ENCODE measurements at places on chromosomes 12 and 14. TPM values are rescaled to one million over a fixed set of nuclear protein-coding genes. Genes with fewer than 3 reads are reported as not detected.

- no peak for DNase-seq
- H3K27ac ChIP-seq: no peak overlapping the region
- no peaks in the 10 kb centered on the region for H3K36me3 ChIP-seq
- no peaks in the 10 kb centered on the region for H3K4me1 ChIP-seq
- H3K27me3 ChIP-seq: no peaks in the 10 kb centered on the region
Measured at GRCh38 chr12:75478116-75478794, 2.3 kb upstream of the GLIPR1 start.

DNA sequence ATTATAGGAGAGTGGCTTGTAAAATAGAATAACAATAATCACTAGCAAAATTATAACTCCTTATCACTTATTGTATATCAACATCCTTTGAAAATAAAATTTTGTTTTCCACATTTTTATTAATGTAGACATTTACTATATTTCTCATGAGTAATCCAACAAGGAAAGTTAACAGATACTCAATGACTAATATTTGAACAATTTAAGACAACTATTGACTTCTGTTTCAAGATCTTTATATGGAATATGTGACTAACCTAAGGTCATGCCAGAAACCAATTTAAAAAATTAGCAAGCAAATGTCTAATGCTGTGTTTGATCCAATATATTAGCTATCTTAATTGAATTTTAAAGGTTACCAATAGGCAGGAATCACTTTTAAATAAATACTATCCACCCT is 638.5 kb upstream of the FLRT2 start:
- no peaks in the 10 kb centered on the region for H3K36me3 ChIP-seq
- H3K27me3 ChIP-seq: no peaks in the 10 kb centered on the region
- DNase-seq: no peak
- H3K4me3 ChIP-seq: no peak overlapping the region
- no peaks in the 10 kb centered on the region for H3K4me1 ChIP-seq

GRCh38 chr12:30624009-30624408 is 71.7 kb downstream of the IPO8 start:
- no peaks in the 10 kb centered on the region for H3K36me3 ChIP-seq
- no peaks in the 10 kb centered on the region for H3K27me3 ChIP-seq
- H3K27ac ChIP-seq: no peak overlapping the region

GRCh38 chr12:5884866-5885265 is 60.2 kb downstream of the ANO2 start:
- no peaks in the 10 kb centered on the region for H3K36me3 ChIP-seq
- no peaks in the 10 kb centered on the region for H3K4me1 ChIP-seq
- no peak overlapping the region for H3K27ac ChIP-seq
- H3K4me3 ChIP-seq: no peak overlapping the region
- DNase-seq: no peak
- no peaks in the 10 kb centered on the region for H3K27me3 ChIP-seq

DNA sequence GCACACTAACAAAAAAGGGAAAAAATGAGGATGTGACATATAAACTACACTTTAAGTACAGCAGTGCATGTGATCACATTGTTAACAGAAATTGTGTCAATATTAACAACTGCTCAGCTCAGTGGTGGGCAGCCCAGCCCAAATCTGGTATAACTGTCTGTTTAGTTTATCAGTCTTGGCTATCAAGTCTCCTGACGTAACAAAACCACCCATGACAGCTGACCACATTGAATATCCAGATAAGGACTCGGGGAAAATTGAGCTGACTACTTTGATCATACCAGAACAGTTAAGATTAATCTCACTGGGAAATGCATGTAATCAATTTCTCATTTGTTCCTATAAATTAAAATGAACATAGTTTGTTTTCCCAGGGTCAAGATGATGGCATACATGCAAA is 396.6 kb downstream of the SNAPC1 start:
- no peak for DNase-seq
- no peaks in the 10 kb centered on the region for H3K36me3 ChIP-seq
- H3K27ac ChIP-seq: no peak overlapping the region
- H3K4me1 ChIP-seq: no peaks in the 10 kb centered on the region
- no peak overlapping the region for H3K4me3 ChIP-seq
- no peaks in the 10 kb centered on the region for H3K27me3 ChIP-seq

DNA sequence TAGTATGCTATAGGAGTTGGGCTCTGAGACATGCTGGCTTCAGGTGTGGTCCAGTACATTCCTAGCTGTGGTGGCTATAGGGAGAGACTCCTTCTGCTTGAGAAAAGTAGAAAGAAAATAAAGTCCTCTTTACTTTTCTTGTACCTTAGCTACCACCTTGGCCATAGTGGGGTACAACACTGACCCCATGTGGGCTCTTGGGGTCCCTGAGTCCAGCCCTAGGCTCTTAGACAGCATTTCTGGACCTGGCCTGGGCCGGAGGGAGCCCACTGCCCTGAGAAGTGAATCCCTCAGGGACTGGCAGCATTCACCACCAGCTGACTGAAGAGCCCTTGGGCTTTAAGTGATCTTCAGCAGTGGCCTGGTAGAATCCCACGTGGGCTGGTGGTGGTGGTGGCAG is 143.1 kb downstream of the SYT10 start:
- H3K4me1 ChIP-seq: no peaks in the 10 kb centered on the region
- no peak overlapping the region for H3K4me3 ChIP-seq
- H3K36me3 ChIP-seq: no peaks in the 10 kb centered on the region
- no peaks in the 10 kb centered on the region for H3K27me3 ChIP-seq
- H3K27ac ChIP-seq: no peak overlapping the region

- no peak overlapping the region for H3K27ac ChIP-seq
- H3K4me1 ChIP-seq: peaks cover 10% of the 10 kb centered on the region
- H3K27me3 ChIP-seq: no peaks in the 10 kb centered on the region
- DNase-seq: no peak
- no peaks in the 10 kb centered on the region for H3K36me3 ChIP-seq
Measured at GRCh38 chr14:50820786-50821509, 10.0 kb downstream of the NIN start.

DNA sequence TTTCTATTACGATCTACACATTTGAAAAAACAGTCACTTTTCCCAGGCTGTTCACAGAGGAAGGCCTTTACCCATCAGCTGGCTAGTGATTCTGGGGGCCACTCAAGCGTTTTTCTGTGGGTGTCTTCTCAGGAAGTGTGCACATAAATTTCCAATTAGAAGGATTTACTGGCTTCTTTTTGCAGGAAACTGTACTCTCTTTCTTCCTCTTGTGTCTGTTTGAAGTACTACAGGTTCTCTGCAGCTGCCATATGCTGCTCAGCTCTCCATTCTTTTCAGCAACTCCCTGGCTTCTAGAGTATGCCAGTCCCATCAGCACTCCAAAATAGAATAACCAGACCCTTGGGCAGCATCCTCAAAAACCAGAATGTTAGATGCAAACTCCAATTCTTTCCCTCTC is 110.4 kb upstream of the NAV3 start:
- no peak overlapping the region for H3K4me3 ChIP-seq
- no peaks in the 10 kb centered on the region for H3K36me3 ChIP-seq
- no peak overlapping the region for H3K27ac ChIP-seq
- no peaks in the 10 kb centered on the region for H3K27me3 ChIP-seq

DNA sequence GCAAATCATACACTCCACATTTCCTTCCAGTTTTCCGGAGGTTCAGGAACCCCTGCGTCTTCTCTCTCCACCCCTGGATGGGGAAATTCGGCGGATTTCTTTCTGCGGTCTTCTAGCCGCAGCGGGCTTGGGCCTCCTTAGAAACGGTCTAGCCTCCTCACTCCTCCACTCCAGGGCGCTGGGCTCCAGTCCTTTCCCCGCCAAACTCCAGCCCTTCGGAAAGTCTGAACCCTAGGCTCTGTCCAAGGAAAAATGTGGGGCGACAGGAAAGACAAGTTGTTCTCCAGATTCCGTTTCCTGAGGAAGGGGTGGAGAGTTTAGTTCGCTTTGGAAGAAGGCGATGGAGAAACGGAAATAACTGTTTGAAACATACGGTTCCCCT is 1.4 kb upstream of the HOXC10 start:
- no peaks in the 10 kb centered on the region for H3K36me3 ChIP-seq
- no peak overlapping the region for H3K27ac ChIP-seq
- no peaks in the 10 kb centered on the region for H3K4me1 ChIP-seq
- H3K27me3 ChIP-seq: no peaks in the 10 kb centered on the region

- no peaks in the 10 kb centered on the region for H3K4me1 ChIP-seq
- no peak overlapping the region for H3K4me3 ChIP-seq
- H3K27ac ChIP-seq: no peak overlapping the region
- no peaks in the 10 kb centered on the region for H3K36me3 ChIP-seq
Measured at GRCh38 chr12:129466499-129466898, 437.3 kb downstream of the TMEM132D start.

DNA sequence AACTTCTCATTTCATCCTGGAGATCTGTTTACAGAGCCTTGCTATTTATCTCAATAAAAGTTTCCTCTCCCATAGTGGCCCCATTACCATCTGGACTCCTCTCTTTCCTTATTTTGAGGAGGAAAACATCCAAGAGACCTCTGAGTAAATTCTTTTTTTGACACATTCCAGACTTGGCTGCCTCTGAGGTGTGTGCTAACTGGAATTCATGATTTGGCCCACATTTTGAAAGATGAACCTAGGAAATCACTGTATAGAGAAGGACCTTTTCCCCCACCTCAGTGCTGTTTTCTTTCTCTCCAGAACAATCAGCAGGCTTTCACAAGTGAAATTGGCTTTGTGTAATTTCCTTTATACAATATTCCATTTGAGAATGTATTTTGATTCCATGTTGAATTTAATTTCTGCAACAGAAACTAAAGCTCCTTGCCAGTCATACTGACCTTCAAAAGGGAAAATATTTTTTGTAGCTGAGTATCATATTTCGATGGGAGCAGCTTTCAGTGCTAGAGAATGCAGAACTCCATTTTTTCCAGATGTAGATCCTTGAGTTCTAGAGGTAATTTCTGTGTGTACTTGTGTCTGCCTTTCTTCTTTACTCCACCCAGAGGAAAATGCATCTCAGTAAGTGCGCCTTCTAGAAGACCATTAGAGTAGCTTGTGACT is 244.9 kb upstream of the RGS6 start:
- no peak for DNase-seq
- no peaks in the 10 kb centered on the region for H3K4me1 ChIP-seq
- H3K36me3 ChIP-seq: no peaks in the 10 kb centered on the region
- H3K4me3 ChIP-seq: no peak overlapping the region
- peak overlapping the region; percentile 37 for H3K27ac ChIP-seq

DNA sequence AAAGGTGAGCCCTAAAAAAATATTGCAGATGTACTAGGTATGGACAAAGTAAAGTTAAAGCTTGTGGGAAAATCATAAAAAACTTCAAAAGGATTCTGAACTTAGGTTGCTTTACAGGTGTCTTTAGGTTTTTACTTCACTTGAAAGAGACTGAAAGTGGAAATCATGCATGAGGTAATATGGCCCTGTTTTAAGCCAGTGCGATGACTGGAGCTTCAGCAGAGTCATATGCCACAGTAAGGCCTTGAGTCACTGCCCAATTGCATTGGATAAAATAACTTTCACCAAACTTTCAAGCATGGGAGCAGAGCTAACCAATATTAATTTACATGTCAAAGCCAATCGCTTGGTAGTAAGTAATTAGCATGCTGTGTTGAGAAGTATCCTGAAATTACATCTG is 63.9 kb upstream of the TMEM260 start:
- peaks cover 2% of the 10 kb centered on the region for H3K27me3 ChIP-seq
- no peaks in the 10 kb centered on the region for H3K4me1 ChIP-seq
- DNase-seq: no peak
- no peak overlapping the region for H3K27ac ChIP-seq

DNA sequence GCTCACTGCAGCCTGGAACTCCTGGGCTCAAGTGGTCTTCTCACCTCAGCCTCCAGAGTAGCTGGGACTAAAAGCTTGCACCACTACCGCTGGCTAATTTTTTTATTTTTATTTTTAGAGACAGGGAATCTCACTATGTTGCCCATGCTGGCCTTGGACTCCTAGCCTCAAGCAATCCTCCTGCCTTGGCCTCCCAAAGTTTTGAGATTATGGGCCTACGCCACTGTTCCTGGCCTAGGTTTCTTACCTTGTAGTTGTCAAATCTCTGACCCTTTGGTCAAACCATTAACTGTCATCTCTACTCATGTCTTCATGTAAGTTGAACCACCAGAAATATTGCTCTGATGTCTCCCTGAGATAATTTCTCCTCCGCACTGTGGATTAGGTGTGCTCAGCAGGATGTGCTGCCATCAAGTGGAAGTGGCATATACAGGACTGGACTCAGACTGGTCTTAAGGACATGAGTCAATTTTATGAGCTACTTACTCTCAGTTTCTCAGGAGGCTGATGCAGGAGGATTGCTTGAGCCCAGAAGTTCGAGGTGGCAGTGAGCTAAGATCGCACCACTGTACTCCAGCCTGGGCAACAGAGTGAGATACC is 28.5 kb downstream of the ACTR6 start:
- H3K27me3 ChIP-seq: no peaks in the 10 kb centered on the region
- no peaks in the 10 kb centered on the region for H3K36me3 ChIP-seq
- no peaks in the 10 kb centered on the region for H3K4me1 ChIP-seq
- H3K27ac ChIP-seq: no peak overlapping the region
- H3K4me3 ChIP-seq: no peak overlapping the region

Gene LRRC43
- total RNA-seq: not detected

Gene BHLHE41
- 49.9 TPM for total RNA-seq

Gene NRXN3
- total RNA-seq: 8.8 TPM

Gene FAIM2
- 0.58 TPM for total RNA-seq

Gene DEGS2
- 0.81 TPM for total RNA-seq
